ENCODE measurements at places on chromosomes 7 and 10.

- no peak for DNase-seq
Observed at GRCh38 chr7:77825131-77825530, 26.6 kb downstream of the PHTF2 start.

DNA sequence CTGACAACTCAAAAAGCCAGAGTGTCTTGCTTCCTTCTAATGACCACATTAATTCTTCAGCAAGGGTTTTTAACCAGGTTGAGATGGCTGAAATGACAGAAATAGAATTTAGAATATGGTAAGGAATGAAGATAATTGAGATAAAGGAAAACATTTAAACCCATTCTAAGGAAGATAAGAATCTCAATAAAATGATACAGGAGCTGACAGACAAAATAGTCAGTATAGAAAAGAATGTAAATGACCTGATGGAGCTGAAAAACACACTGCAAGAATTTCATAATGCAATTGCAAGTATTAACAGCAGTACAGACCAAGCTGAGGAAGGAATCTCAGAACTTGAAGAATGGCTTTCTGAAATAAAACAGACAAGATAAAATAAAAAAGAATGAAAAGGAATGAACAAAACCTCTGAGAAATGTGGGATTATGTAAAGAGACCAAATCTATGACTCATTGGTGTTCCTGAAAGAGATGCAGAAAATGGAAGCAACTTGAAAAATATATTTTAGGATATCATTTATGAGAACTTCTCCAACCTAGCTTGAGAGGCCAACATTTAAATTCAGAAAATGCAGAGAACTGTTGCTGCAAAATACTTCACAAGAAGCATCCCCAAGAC is 87.1 kb downstream of the SAMD9 start:
- DNase-seq: no peak

GRCh38 chr10:86215712-86216111 is 150.9 kb downstream of the GRID1 start:
- no peak for DNase-seq

GRCh38 chr10:4028027-4028471 is 243.0 kb upstream of the KLF6 start:
- no peak for DNase-seq

DNA sequence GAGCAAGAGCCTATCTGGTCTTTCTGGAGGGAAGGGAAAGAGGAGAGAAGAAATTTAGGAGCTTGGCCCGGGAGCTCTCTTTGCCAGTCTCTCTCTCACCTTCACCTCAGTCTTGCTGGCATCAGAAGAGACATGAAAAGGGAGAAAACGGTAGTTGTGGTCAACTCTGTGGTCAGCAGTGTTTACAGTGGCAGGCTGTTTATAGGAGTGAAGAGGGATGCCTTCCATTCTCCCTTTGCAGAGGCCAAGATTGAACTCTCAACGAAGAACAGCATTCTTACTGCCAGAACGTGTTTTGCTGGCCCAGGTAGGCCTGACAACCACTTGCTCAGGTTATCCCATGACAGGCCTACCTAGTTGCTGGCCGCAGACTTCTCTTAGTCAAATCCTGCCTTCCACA is 133.3 kb downstream of the CCDC3 start:
- no peak for DNase-seq

- DNase-seq: no peak
Observed at GRCh38 chr10:29522061-29522855, 112.5 kb downstream of the SVIL start.

GRCh38 chr7:22566592-22566991 is 66.6 kb upstream of the STEAP1B start:
- DNase-seq: no peak

- DNase-seq: no peak
Observed at GRCh38 chr10:35438718-35439571, 102.6 kb downstream of the CCNY start.

GRCh38 chr10:62446627-62447026 is 72.5 kb downstream of the ZNF365 start:
- no peak for DNase-seq

- no peak for DNase-seq
Observed at GRCh38 chr10:100943508-100943907, 25.8 kb upstream of the SEMA4G start.

DNA sequence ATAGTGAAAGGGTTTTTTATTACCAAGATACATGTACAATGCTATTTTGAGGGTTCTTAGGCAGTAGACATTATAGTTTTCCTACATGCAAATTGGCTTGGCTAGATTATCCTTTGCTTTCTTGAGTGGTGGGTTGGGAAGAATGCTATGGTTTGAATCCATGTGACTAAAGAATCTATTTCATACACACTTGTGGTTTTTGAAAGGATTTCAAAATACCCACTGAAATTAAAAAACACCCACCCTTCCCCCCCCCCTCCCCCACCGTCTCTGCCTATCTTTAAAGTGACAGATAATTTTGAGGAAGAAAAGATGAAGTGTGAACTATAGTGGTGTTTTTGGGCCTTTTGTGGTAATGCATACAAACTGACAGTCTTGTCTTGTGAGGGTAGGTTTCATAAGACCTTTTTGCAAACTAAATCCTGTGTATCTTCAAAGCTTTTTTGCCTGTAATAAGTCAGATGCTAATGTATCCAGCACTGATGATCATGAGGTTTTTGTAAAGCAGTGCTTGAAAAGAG is 90.9 kb downstream of the TPST1 start:
- no peak for DNase-seq

DNA sequence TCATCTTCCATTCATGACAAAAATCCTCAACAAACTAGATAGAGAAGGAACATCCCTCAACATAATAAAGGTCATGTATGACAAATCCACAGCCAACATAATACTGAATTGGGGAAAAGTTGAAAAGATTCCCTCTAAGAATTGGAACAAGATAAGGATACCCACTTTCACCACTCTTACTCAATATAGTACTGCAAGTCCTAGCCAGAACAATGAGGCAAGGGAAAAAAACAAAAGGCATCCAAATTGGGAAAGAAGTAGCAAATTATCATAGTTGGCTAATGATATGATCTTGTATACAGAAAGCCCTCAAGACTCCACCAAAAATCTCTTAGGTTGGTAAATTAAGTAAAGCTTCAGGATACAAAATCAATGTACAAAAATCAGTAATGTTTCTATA is 4.7 kb downstream of the POT1 start:
- DNase-seq: no peak

DNA sequence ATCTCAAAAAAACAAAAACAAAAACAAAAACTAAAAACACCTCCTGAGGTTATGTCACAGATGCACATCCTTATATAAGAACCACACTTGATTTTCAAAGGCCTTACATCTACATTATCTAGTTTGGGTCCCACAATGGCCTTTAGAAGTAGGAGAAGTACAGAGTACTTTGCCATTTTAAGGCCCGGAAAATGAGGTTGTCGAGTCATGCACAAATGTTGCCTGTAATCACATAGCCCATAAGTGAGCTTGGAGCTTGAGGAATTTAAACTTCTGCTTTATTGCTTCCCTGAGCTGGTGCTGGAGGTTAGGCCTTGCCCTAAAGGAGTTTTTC is 9.7 kb upstream of the MKRN1 start:
- no peak for DNase-seq

DNA sequence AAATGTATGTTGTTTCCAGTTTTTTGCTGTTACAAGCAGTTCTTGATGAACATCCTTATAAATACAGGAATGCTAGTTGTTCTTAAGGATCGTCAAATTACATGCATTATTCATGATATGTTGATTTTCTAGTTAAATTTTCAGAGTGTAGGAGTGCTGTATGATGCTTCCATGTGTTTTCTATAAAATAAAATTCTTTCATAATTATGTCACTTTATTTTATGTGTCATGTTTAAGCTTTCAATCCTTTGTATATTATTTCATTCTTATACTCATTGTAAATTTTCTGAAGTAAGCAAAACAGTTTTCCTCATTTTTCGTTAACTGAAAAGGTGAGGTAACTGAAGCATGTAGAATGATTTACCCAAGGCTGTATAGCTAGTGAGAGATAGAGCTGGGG is 16.8 kb upstream of the MYPN start:
- DNase-seq: no peak

DNA sequence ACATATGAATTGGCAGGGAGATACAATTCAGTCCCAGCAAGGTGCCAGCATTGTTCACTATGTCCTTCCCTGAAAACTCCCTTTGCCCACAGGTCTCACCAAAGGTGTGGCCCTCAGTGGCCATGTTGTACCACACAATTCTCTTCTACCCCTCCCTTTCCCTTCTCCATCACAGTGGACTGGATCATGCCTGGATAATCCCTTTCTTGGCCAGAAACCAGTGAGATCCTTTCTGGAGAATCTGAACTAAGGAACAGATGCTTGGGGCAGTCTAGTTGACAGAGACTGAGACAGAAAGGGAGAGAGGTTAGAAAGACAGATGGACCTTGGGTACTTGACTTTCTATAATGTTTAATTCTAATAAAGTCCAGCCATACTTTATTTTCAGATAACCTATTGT is 9.5 kb downstream of the NMT2 start:
- no peak for DNase-seq

Data from NCI-H2171 (cell line).